ENCODE measurements at places on chromosomes 2 and 18. TPM values are rescaled to one million over a fixed set of nuclear protein-coding genes. Genes with fewer than 3 reads are reported as not detected.

GRCh38 chr2:173452416-173452815 lies 97.7 kb downstream of the CDCA7 start:
- no peaks in the 10 kb centered on the region for H3K36me3 ChIP-seq
- H3K4me3 ChIP-seq, result no peak overlapping the region
- no peak overlapping the region for H3K27ac ChIP-seq
- H3K4me1 ChIP-seq, result peaks cover 8% of the 10 kb centered on the region
- no peaks in the 10 kb centered on the region for H3K27me3 ChIP-seq

- no peaks in the 10 kb centered on the region for H3K27me3 ChIP-seq
- no peak overlapping the region for H3K27ac ChIP-seq
- H3K4me1 ChIP-seq, result no peaks in the 10 kb centered on the region
- no peak overlapping the region for H3K4me3 ChIP-seq
- DNase-seq, result no peak
These were observed 116.6 kb upstream of the RBBP8 start for GRCh38 chr18:22816266-22817176.

DNA sequence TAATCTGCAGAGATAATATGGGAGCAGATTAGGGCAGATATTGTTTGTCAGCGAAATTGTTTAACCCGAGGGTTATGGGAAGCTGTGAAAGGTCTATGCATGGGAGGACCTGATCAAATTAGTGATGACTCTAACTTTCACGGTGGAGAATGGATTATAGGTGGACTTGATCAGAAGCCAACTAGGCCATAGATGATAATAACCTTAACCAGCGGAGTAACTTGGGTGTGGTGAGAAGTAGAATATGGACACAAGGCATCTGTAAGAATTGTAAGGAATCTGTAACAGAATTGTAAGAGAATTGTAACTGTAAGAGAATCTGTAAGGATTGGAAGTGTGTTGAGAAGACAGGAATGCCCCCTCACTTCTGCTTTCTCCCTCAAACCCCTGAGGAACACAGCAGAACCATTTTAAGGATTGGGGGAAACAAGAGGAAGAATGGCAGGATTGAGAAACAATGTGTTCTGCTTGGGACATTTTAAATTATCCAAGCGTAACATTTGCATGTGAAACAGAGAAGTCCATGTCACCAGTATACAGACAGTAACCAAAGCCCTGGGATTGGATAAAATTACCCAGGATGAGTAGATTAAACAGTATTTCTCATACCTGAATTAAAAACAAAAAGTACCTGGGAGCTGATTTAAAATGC lies 14.9 kb upstream of the SLC39A10 start:
- H3K27me3 ChIP-seq, result no peaks in the 10 kb centered on the region
- H3K27ac ChIP-seq, result no peak overlapping the region
- H3K36me3 ChIP-seq, result no peaks in the 10 kb centered on the region

GRCh38 chr18:58687871-58688308 lies 16.6 kb downstream of the MALT1 start:
- peak overlapping the region; percentile 15 for H3K4me3 ChIP-seq
- no peaks in the 10 kb centered on the region for H3K27me3 ChIP-seq

DNA sequence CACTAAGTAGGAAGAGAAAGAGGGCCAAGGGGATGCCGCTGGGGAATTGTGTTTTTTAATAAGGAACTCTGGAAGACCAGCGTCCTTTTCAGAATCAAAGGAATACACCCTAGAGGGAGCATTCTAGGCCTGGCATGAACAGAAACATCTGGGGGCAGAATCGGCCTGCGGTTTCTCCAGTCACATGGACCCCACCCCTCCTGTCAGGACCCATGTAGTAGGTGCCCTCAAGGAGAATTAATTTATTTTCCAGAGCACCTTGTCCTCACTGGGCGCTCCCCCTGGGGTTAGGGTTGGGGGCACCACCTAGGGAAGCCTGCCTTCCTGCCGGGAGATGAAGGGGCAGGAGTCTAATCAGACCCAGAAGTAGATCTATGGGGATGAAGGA lies 44.2 kb downstream of the TMEM37 start:
- no peaks in the 10 kb centered on the region for H3K4me1 ChIP-seq
- no peak overlapping the region for H3K4me3 ChIP-seq
- H3K27me3 ChIP-seq, result no peaks in the 10 kb centered on the region
- no peak for DNase-seq

Gene RIT2
- not detected for total RNA-seq

Gene EVX2
- total RNA-seq, result not detected

Gene CCDC195
- not detected for total RNA-seq

Gene PROM2
- total RNA-seq, result 0.69 TPM

All from naive thymus-derived CD4-positive, alpha-beta T cell (primary cell).